CD8-positive, alpha-beta memory T cell (primary cell): ENCODE measurements at places on chromosomes 4 and X.

DNA sequence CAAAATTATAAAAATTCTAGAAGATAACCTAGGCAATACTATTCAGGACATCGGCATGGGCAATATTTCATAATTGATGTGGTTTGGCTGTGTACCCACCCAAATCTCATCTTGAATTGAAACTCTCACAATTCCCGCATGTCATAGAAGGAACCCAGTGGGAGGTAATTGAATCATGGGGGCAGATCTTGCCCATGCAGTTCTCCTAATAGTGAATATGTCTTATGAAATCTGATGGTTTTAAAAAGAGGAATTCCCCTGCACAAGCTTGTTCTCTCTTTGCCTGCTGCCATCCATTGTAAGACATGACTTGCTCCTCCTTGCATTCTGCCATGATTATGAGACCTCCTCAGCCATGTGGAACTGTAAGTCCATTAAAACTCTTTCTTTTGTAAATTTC, 77.7 kb downstream of the DDX60 start:
- no peak for DNase-seq

- DNase-seq = no peak
Measured at GRCh38 chrX:78964598-78964997, 19.4 kb downstream of the P2RY10 start.

- DNase-seq = no peak
Measured at GRCh38 chrX:136431625-136432024, 56.1 kb upstream of the BRS3 start.

DNA sequence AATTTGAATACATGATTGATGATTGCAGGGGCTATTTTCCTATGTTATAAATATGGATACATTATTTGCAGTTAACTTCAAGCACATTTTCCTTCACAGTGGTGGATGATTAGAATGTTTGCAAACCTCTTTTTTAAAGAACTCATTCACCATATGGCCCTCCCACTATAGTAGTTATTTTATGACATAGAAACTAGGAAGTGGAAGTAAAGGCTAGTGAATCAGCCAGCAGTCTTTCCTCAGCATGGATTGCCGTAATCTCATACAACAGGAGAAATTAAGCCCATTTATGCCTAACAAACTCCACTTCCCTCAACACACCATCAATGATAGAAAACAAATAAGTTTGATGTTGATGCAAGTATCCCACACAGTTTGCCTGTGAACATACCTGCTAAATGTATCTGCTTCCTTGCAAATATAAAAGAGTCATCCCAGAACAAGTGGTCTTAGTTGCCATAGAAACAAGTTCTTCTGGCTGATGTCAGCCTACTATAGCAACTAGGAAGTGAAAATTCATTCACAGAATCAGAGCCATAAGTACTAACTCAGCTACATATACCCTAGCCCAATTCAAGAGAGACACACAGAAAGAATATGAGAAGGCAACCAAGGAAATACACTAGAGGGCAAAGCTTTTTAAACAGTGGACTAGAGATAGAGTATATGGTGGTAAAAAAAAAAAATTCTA, 100.9 kb upstream of the RADX start:
- DNase-seq = no peak

- DNase-seq = no peak
Measured at GRCh38 chrX:153633607-153634180, 13.3 kb upstream of the DUSP9 start.

DNA sequence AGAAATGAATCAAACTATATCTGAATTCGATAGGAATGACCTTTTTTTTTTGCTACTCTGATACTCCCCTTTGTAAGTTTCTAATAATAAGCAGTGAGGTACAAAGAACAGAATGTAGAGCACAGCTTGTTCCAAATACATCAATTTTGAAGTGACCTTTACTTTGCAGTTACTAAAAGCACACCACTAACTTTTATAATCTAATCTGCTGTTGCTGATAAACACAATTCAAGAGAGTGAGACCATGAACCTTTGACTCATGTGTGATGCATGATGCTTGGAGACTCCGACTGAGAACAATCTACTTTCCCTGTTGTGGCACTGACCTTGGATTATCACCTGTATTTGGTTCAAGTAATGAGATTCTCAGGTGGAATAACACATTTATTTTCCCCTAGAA, 91.6 kb upstream of the GNPDA2 start:
- no peak for DNase-seq

- no peak for DNase-seq
Measured at GRCh38 chrX:154809939-154810665, 4.8 kb upstream of the MPP1 start.

GRCh38 chrX:1430451-1430850, 22.3 kb downstream of the ASMTL start:
- DNase-seq = no peak

DNA sequence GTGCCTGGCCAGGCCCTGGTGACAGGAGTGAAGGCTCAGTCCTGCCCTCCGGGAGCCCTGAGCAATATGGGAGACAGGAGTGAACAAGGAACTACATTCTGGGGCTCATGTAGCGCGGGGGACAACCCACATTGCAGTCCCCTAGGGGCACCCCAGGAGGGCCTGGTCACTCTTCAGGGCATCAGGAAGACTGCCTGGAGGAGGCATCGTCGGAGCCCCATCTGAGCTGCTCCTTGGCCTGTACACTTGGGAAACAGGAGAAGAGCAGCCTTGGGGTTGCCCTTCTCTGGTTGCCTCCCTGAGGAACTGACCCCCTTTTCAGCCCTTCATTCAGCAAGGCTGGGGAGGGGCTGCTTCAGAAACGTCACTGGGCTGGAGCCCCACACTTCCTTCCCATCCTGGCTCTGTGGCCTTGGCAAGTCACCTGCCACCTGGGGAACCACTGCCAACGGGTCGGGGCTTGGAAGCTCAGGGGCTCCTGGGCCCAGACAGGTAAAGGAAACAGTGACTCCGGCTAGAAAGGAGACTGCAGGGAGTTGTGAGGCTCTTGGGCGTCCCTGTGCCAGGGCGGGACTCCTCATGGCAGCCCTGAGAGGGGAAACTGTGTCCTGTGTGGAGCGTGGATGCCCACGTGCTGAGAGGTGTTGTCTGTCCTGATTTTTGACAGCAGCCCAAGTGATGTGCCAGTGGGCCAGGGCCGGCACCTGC, 10.1 kb downstream of the WFS1 start:
- DNase-seq = no peak

GRCh38 chrX:34655501-34656455, 1.3 kb downstream of the TMEM47 start:
- DNase-seq = no peak

GRCh38 chr4:123390846-123391456, 5.6 kb upstream of the SPRY1 start:
- no peak for DNase-seq

DNA sequence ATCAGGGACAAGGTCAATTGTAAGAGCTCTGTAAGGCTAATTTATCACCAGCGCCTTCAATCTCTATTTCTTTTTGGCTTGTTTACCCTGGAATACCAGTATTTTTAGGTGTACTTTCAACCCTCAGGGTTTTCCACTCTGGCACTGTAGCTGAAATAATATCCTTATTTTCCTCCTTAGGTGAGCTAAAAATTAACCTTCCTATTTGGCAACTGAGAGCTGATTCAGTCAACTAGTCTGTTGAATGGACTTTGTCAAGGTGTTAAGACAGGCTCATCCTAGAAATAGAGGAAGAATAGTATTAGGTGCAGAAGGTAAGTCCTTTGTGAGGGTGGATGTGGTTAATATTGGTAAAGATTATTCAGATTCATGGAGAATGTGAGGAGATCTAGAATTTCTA, 101.3 kb upstream of the BANK1 start:
- DNase-seq = no peak

GRCh38 chrX:148270499-148270898, 229.9 kb upstream of the AFF2 start:
- DNase-seq = peak; percentile 7

- DNase-seq = no peak
Measured at GRCh38 chr4:7865533-7865932, 74.1 kb downstream of the AFAP1 start.

DNA sequence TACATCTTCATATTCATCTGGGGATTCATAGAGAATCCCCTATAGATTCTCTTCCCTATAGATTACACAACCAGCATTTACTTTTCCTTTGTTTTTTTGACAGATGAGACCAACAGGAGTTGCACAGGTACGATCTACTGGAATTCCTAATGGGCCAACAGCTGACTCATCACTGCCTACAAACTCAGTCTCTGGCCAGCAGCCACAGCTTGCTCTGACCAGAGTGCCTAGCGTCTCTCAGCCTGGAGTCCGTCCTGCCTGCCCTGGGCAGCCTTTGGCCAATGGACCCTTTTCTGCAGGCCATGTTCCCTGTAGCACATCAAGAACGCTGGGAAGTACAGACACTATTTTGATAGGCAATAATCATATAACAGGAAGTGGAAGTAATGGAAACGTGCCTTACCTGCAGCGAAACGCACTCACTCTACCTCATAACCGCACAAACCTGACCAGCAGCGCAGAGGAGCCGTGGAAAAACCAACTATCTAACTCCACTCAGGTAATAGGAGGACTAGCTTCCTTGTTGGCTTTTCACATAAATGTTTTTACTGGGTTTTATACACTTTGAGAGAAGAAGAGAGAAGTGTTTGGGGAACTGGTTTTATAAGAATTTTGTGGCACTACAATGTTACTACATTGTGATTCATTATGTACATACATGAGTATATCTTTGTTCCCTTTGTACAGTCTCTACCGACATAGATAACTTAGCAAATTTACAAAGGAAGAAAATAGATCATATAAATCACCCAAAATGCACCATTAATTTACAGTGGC, 137.2 kb downstream of the DIPK2B start:
- DNase-seq = no peak

GRCh38 chrX:30971774-30972603, 82.9 kb upstream of the TAB3 start:
- no peak for DNase-seq

DNA sequence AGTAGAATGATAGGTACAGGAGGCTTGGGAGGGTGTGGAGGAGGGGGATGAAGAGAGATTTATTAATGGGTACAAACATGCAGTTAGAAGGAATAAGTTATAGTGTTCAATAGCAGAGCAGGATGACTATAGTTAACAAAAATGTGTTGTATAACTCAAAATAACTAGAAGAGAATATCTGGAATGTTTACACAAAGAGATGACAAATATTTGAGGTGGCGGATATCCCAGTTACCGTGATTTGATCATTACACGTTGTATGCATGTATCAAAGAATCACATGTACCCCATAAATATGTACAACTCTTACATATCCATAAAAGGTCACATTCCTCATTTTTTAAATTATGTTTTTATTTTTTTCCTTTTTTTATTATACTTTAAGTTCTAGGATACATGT, 456.6 kb downstream of the MAGEB5 start:
- no peak for DNase-seq

DNA sequence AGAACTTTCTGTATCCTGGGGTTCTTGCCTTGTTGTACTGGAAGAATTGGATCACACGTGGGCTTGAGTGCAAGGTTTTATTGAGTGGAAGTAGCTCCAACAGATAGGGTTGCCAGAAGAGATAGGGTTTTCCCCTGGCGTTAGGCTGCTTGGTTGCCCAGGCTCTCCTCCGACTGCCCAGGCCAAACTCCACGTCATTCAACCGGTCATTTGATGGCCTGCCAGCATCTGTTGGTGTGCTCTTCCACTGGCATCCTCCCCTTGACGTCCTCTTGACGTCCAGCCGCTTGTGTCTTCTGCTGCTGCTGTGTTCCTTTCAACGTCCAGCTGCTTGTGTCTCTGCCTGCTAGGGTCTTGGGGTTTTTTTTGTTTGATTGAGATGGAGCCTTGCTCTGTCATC, 340.3 kb upstream of the ZCCHC13 start:
- no peak for DNase-seq
